ENCODE measurements at places on chromosomes 7 and 10.

GRCh38 chr10:131044379-131045111 is 267.0 kb downstream of the TCERG1L start:
- no peak for DNase-seq

- DNase-seq = no peak
Measured at GRCh38 chr10:79322616-79323543, 24.4 kb upstream of the PPIF start.

GRCh38 chr7:26049081-26049480 is 102.9 kb upstream of the NFE2L3 start:
- no peak for DNase-seq

GRCh38 chr7:34333184-34333583 is 324.8 kb upstream of the NPSR1 start:
- DNase-seq = no peak

GRCh38 chr7:22668971-22669401 is 58.0 kb upstream of the IL6 start:
- DNase-seq = no peak

DNA sequence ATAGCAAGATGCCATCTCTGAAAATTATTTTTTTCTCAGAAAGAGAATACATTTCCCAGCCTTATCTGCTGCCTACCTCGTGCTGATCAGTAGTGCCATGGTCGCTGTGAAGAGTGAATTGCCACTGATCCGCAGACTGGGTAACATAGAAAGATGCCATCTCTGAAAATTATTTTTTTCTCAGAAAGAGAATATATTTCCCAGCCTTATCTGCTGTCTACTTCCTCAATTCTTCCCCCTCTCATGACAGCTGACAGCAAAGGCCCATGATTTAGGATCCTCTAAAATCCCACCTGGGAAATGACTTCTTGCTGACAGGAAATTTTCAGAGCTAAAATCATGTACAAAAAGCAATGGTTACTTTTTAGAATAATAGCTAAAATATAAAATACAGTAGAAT is 92.5 kb upstream of the AHR start:
- no peak for DNase-seq
